ENCODE measurements at places on chromosomes 2 and 18.

GRCh38 chr2:200670751-200671150, 84.9 kb downstream of the AOX1 start:
- no peak for DNase-seq

DNA sequence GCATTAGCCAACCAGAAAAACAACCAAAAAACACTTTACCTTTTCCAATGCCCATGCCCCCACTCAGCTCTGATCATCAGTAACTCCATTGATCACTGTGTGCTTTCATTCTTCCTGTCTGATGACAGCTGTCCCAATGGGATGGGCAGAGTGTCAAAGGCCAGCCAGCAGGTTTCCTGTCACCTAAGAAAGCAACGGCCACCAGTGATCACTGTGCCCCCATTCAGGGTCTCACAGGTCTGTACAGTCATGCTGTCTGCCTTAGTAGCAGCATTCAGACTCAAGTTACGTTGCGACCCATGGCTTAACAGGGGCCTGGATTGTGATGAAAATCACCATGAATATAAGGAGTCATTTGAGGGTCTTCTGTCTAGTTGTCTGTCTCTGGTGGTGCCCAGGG, 184.5 kb downstream of the MGAT5 start:
- DNase-seq, result no peak

DNA sequence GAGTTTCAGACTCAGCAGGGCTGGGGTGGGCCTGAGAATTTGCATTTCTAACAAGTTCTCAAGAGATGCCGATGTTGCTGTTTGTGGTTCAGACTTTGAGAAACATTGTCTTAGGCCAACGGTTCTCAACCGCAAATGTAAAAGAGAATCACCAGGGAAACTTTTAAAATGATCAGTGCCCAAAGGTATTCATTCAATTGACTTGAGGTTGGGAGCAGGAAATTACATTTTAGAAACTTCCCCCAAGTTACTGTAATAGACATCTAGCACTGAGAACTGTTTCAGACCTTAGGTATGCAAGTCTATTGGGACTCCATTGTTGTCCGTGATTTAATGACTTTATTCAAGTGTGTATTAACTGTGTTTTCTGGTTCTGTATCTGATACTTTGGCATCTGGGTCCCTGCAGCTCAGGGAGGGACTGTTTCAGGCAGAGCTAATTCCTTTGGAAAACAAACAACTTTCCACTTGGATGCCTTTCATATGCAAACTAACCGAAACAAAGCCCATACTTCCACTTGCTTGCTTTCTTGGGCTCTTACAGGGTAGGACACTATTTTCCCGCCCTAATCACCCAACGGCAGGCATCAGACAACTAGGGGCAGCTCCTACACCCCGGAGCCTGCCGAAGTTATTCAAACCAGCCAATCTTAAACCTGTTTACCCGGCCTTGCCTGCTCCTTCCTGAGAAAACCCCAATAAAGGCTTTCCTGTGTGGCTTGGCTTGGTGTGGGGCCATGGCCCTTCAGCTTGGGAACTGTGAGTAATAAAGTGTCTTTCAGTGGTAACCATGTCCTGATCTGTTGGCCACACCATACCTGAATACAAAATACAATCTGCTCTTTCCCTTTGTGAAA, 97.6 kb downstream of the POLE4 start:
- DNase-seq, result no peak

- peak; percentile 43 for DNase-seq
Observed at GRCh38 chr2:241315879-241316631, at the start of gene SEPTIN2. SEPTIN2 (plus strand) TSS chr2:241315925; CDS start chr2:241324233, 8,308 bp downstream.

DNA sequence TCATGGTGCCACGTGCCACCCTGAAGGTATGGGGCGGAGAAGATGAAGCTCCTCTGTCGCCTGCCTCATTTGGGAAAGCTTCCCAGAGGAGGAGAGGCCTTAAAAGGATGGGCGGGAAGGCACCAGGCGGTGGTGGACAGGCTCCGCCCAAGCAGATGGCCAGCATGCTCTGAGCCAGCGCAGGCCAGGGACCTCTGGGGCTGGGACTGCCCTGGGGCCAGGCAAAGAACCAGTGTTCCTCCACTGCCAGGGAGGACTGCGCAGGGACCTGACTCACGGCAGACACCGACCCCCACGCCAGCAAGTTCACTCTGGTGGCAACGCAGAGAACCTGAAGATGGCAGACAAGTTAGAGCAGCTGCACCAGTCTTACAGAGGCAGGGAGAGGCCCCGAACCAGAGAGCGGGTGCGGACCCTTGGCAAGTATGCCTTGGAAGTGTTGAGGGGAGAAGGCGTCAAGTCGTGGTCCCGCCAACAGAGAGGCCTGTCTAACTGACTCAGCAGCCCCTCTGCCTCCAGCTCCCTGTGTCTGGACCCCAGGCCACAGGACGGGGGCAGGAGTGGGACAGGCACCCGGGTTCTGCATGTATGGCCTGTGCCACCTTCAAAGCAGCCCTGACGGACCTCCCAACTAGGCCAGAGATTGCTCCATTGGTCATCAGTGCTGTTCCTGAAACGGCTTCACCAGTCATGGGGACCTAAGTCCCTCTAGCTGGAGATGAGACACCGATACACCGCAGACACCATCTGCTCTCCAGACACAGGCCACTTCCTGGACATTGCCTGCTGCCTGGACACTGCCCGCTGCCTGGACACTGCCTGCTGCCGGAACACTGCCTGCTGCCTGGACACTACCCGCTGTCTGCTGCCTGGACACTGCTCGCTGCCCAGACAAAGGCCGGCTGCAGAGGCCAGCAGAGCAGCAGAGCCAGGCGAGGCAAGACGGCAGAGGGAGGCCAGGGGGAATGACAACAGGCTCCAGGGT, 124.7 kb downstream of the HDAC4 start:
- DNase-seq, result peak; percentile 78

GRCh38 chr2:218861645-218862318, 2.2 kb downstream of the WNT6 start:
- no peak for DNase-seq

GRCh38 chr2:13009027-13009642, 292.4 kb downstream of the TRIB2 start:
- no peak for DNase-seq

- no peak for DNase-seq
Observed at GRCh38 chr2:182023235-182023634, 37.6 kb downstream of the PPP1R1C start.

GRCh38 chr18:74146756-74147155, 878 bp downstream of the FBXO15 start:
- DNase-seq, result no peak

DNA sequence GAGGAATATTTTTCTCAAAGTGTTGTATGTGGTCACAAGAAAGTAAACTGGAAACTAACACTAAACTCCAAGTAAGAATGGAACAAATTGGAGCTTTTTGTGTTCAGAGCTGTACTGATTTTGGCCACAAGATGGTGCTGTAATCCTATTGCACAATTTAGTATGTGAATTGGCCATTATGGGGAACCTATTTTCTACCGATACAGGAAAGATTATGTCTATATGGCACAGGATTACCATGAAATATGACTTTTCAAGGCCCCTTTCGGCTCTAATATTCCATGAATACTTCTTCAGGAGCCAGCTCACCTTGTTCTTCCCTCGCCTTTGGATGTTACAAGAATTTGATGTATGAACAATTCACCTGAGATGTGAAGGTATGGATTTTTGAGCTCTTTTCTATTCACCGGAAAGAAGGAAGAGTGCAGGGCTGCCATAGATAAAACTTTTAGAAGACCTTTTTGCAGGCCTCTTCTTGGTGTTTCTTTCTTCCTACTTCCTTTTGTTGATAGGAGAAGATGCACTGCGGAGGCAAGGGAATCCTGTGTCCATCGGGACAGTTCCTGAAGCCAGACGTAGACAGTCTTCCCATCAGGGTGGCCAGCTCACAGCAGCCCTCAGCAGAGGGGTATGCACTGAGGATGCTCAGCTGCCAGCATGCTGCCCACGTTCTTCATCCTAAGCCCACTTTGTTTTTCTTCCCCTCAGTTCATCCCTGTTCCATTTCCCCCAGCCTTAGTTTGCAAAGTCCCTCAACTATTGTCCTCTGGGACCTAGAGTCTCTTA, 13.3 kb downstream of the MRPL44 start:
- peak; percentile 29 for DNase-seq

GRCh38 chr18:46067438-46068007, 4.5 kb downstream of the PSTPIP2 start:
- DNase-seq, result peak; percentile 74

DNA sequence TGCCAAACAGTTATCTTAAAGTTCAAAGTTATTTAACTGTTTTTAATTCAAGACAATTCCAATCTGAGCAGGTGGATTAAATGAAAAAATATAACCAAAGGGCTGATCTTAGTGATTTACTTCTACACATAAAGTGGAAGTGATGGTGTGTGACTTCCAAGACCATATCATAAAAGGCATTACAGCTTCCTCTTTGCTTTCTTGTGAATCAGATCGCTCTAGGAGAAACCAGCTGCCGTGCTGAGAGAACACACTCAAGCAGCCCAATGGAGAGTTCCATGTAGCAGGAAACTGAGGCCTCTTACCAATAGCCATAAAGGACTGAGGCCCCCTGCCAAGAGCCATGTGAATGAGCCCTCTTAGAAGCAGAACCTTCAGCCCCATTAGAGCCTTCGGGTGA, 197.4 kb downstream of the NBAS start:
- no peak for DNase-seq

GRCh38 chr18:49699303-49699702, 114.0 kb downstream of the ACAA2 start:
- no peak for DNase-seq

- peak; percentile 91 for DNase-seq
Observed at GRCh38 chr2:190948671-190949070, 65.3 kb downstream of the STAT1 start.

DNA sequence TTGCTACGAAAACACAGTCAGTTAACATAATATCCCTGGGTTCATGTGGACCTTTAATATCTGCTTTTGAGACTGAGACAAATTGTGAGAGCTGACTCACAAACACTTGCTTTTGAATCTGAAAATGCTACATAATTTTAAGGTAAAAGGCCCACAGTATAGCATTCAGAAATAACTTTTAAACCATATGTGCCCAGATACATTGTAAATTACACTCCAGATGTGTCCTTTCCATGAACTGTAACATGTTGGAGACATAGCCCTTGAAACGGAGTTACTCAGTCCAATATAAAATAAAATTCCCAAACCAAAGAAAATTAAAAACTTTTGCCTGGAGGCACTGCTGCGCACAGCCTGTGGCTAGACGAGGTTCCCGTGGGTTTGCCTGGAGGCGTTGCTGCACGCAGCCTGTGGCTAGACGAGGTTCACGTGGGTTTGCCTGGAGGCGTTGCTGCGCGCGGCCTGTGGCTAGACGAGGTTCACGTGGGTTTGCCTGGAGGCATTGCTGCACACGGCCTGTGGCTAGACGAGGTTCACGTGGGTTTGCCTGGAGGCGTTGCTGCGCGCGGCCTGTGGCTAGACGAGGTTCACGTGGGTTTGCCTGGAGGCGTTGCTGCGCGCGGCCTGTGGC, 131.9 kb upstream of the ALKAL2 start:
- no peak for DNase-seq

- DNase-seq, result no peak
Observed at GRCh38 chr2:241135737-241136136, 13.5 kb downstream of the PASK start.

DNA sequence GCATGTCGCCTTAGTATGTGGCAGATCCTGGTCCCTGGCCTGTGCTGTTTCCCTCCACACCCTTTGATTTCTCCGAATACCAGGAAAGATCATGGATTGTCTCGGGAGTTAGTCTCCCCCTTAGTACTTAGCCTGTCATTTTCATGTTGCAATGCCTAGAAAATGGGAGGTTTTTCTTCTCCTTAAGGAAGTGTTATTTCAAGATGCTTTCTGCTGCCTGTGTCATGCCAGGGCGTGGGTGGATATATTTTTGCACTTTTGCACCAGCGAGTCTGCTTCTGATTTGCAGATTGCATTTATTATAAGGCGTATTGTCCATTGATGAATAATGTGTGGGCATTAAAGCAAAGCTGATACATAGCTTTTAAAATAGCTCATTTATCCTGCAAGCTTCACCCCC, 223.5 kb downstream of the NEDD4L start:
- no peak for DNase-seq

DNA sequence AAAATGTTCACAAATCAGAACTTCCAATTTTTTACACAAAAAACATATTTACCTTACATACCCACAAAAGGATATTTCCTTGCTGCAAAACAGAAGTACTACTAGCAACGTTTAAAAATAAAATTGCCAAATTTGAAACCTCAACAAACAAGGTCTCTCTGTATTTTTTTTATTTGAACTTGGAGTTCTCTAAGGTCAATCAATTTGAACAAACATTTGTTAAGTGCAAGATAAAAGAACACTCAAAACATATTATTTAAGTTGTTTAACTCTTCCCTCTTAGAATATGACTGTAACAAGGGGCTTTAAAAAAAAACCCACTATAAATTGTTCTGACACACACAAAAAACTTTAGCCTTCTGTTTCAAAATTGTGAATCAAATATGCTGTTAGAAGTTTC, 29.6 kb downstream of the PNO1 start:
- DNase-seq, result no peak

- no peak for DNase-seq
Observed at GRCh38 chr2:105654474-105655004, 90.2 kb upstream of the NCK2 start.

All from SW480 (cell line).